ENCODE measurements at places on chromosomes 7 and 10.

- peak; percentile 91 for DNase-seq
Measured at GRCh38 chr10:128150045-128150493, 23.8 kb upstream of the MKI67 start.

GRCh38 chr7:104371216-104371979 lies 43.0 kb downstream of the LHFPL3 start:
- DNase-seq: no peak

DNA sequence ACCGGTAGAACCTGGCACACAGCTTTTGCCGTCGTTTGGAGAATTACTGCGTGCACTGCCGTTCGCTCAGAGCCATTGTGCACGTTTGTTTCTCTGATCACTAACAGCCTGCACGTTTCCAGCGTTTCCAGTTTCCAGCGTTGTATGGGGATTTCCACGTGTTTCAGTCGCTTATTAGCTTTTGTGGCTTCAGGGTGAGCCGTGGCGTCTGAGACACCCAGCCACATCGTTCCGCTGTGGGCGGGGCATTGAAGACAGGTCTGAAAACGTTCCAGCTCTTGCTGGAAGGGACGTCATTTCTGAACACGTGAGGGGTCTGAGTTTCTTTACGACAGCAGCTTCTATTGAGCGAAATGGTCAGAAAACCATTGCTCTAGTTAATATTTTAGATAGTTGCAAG lies 164.8 kb downstream of the DNAJB6 start:
- no peak for DNase-seq

- no peak for DNase-seq
Measured at GRCh38 chr7:100621554-100621953, 9.2 kb downstream of the MOSPD3 start.

GRCh38 chr7:90939666-90940065 lies 324.6 kb upstream of the FZD1 start:
- no peak for DNase-seq

- no peak for DNase-seq
Measured at GRCh38 chr7:17097668-17098297, 200.7 kb upstream of the AHR start.

DNA sequence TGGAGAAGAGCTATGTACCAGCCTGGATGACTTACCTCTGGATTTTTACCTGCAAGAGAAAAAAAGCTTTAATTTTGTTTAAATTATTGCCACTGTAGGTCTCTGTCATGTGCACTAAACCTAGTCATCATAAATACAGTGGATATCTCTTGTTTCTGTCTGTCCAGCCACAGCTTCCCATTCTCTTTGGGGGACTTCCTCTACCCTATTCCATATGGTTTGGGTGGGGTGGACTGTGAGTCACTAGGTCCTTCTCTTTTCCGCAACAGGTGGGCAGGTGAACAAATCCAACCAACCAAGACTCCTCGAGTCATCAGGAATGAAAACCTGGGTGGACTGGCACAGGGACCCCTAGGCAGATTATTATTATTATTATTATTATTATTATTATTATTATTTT lies 87.3 kb upstream of the CYTH3 start:
- no peak for DNase-seq

DNA sequence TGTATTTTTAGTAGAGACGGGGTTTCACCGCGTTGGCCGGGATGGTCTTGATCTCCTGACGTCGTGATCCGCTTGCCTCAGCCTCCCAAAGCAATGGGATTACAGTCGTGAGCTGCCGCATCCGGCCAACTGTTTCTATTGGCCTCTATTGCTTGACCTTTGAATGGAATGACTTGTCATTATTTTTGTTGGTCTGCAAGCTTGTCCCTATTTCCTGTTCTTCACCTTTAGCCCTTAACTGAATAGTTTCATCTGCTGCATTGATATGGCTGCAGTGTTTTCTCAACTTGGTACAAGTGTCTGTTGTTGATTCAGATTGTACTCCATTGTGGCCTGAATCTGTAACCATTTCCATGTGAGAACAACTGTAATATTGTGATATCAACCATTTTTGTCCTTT lies 105.5 kb downstream of the POLL start:
- DNase-seq: no peak

- DNase-seq: peak; percentile 63
Measured at GRCh38 chr10:92238586-92239098, 52.2 kb downstream of the CPEB3 start.

DNA sequence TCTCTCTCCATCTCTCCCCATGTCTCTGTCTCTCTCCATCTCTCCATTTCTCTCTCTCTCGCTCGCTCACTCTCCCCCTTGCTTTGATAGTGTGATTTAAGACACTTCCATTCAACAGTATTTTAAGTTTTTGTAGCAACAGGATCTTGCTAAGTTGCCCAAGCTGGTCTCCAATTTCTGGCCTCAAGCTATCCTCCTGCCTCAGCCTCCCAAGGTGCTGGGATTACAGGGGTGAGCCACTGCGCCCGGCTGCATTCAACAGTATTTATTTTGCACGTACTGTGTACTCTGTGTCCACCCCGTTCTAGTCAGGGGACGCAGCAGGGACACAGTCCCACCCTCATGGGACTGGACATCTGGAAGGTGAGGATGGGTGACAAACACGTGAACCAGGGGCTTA lies 14.4 kb upstream of the PDGFA start:
- no peak for DNase-seq

DNA sequence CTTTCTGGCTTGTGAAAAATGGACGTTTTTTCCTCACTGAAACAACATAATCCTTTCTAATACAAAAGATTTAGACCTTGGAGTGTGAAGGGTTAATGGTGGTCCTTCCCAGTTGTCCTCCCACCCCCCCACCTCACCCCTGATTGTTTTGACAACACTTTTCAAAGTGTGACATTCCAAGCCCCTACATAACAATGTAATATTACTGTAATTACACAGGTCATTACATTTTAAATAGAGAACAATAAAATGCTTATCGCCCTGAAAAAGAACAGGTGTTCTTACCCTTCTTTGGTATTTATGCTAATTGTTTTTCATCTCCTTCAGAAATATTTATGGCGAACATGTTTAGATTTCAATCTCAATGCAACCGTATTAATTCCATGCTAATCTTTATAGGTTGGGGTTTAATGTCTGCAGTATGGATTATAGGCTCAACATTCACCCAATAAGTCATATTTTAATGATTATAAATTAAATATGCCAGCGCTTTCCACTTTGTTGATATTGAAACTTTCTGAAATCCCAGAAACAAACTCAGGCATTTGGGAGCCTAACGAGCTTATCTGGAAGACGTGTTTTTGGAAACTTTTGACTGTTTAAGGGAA lies 5.0 kb downstream of the TCF7L2 start:
- no peak for DNase-seq

DNA sequence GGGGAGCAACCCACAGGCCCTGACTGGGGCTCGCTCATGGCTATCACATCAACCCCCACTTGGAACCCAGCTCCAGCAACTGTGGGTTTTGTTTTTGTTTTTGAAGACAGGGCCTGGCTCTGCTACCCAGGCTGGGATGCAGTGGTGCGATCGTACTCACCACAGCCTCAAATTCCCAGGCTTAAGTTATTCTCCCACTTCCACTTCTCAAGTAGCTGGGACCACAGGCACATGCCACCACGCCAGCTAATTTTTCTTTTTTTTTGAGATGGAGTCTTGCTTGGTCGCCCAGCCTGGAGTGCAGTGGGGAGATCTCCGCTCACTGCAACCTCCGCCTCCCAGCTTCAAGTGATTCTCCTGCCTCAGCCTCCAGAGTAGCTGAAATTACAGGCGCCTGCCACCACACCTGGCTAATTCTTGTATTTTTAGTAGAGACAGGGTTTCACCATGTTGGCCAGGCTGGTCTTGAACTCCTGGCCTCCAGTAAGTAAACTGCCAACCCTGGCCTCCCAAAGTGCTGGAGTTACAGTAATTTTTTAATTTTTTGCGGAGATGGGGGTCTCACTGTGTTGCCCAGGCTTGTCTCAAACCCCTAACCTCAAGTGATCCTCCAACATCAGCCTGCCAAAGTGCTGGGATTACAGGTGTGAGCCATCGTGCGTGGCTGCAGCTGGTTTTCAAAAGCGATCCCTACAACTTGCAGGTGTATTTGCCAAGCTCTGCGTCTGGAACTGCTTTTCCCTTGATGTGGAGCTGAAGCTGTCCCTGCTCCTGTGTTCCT lies 228.7 kb downstream of the SKIDA1 start:
- no peak for DNase-seq

GRCh38 chr10:47264797-47265281 lies 35.2 kb upstream of the GDF10 start:
- no peak for DNase-seq
